ENCODE measurements at places on chromosomes 3 and 15. TPM values are rescaled to one million over a fixed set of nuclear protein-coding genes. Genes with fewer than 3 reads are reported as not detected.

TMEM212 gene
- not detected for total RNA-seq

SLC9C1 gene
- total RNA-seq: 0.48 TPM

SYNPR gene
- total RNA-seq: not detected

SLITRK3 gene
- total RNA-seq: 0.59 TPM

IGSF11 gene
- under 0.01 TPM for total RNA-seq

All from breast epithelium (tissue), 4 donors.